Stimulated activated CD4-positive, alpha-beta T cell treated with anti-CD3 and anti-CD28 coated beads, Interleukin-4, amount 100 ng/mL, for 24 hours (primary cell): ENCODE measurements at places on chromosomes 2 and 18.

- DNase-seq, result no peak
These were observed 49.5 kb downstream of the LBH start for GRCh38 chr2:30280596-30281434.

DNA sequence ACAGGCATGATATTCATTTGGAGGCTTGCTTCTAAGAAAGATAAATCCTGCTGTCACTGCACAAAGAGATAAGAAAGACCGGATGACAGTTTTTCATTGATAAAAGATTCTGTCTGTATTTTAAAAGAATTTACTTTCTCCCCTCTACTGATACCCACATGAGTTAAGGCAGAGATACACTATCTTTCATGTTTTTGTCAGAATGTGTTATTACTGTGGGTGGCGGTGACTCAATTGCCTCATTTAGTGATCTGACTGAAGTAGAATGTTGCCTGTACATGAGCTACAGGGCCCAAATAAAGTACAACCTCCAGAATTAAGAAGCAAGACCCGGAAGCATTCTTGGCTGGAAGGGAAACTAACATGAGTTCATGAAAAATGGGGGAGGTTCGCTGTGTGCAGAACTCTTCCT is 480.0 kb downstream of the SLC4A3 start:
- no peak for DNase-seq

- DNase-seq, result no peak
These were observed 762 bp downstream of the YIPF4 start for GRCh38 chr2:32278478-32278853.

- no peak for DNase-seq
These were observed 1357.5 kb upstream of the CELF4 start for GRCh38 chr18:38923126-38923525.

DNA sequence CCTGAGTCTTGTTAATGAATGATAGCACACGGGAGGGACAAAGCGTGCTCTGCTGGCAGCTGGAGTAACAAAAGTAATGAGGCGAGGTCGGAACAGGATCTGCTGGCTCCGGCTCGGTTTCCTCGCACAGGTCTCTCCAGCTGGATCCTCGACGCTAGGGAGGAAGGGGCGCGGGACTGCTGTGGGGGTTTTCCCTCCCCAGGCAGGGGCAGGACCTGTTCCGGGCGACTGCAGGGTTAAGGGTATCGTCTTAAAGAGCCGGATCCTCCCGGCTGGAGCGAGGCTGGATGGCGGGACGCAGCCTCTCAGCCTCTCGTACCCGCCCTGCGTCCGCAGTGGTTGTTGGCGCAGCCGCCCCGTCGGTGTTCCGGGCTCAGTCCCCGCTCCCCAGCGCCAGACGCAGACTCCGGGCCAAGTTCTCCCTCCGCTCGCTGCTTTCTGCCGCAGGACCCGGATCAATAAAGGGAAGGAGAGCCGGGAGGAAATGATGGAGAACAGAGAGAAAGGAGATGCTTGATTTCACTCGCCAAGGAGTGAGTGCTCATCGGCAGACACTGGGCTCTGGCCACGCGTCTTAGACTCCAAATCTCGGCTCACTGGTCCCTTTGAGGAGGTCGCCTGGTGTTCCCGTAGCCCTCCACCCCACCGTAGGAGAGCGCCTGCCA is 1.1 kb upstream of the LIPG start:
- DNase-seq, result no peak

DNA sequence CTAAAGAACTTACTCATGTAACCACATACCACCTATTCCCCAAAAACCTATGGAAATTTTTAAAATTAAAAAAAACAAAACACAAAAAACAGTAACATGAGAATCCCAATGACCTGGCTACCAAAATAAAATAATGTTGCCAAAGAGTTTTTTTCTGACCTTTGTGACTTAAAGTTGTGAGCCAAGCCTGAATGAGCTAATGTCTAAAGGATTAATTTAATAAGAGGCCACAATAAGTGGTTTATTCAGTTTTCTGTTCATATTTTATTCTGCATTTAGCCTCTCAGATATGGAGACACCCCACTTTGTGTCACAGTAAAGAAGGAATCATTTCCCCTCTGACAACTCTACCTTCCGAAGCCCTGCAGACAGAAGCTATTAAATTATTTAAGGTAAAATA is 42.6 kb upstream of the DYNC2LI1 start:
- no peak for DNase-seq
